ENCODE measurements at places on chromosomes 2 and 18. TPM values are rescaled to one million over a fixed set of nuclear protein-coding genes. Genes with fewer than 3 reads are reported as not detected.

The MAP3K19 gene
- total RNA-seq: 1.7 TPM

The SP110 gene
- total RNA-seq: 1.2 TPM

The SNTG2 gene
- 0.98 TPM for total RNA-seq

The DCDC2C gene
- 0.49 TPM for total RNA-seq

The SMAD7 gene
- total RNA-seq: 11.1 TPM

The RBKS gene
- total RNA-seq: 1.7 TPM

The KCNS3 gene
- 1.7 TPM for total RNA-seq

The SERPINB7 gene
- total RNA-seq: not detected

The ALPI gene
- not detected for total RNA-seq

The ABCG5 gene
- not detected for total RNA-seq

The CENPA gene
- 1.2 TPM for total RNA-seq

The PLEKHH2 gene
- 2.5 TPM for total RNA-seq

The NT5DC4 gene
- total RNA-seq: not detected

The CCDC141 gene
- 1.5 TPM for total RNA-seq

The SNX17 gene
- total RNA-seq: 38.8 TPM

The LOXHD1 gene
- 0.25 TPM for total RNA-seq

The GREB1L gene
- total RNA-seq: 0.74 TPM

The SLC8A1 gene
- total RNA-seq: 109 TPM

The C2orf66 gene
- 0.25 TPM for total RNA-seq

The LRP2 gene
- total RNA-seq: 0.49 TPM

The ZBTB7C gene
- 2.0 TPM for total RNA-seq

The FSIP2 gene
- total RNA-seq: 3.2 TPM

The STARD6 gene
- total RNA-seq: not detected

The CLEC4F gene
- total RNA-seq: not detected

The HES6 gene
- 87.8 TPM for total RNA-seq
